ENCODE measurements at places on chromosomes 16 and 17.

DNA sequence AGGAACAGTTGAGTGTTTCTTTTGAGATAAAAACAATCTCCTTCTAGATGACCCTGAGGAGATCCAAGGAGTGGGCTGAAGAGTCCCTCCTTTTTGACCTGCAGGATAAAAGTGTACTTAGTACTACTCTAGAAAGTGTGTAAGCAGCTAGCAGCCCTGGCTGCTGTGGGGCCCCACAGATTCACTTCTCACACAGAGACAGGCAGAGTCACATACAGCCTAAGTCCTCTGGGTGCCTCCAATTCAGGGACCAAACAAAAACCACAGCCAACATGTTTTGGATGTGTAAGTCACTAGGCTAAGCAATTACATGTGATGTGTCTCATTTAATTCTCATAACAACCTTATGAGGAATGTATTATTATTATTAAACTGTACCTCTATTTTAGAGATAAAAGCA lies 97.1 kb downstream of the TMEM100 start:
- DNase-seq = no peak

GRCh38 chr17:49242813-49243212 lies 12.2 kb upstream of the PHOSPHO1 start:
- no peak for DNase-seq

- peak; percentile 32 for DNase-seq
Observed at GRCh38 chr16:22898874-22899348, 84.9 kb downstream of the HS3ST2 start.

- no peak for DNase-seq
Observed at GRCh38 chr16:4264546-4264945, 8.3 kb downstream of the TFAP4 start.

DNA sequence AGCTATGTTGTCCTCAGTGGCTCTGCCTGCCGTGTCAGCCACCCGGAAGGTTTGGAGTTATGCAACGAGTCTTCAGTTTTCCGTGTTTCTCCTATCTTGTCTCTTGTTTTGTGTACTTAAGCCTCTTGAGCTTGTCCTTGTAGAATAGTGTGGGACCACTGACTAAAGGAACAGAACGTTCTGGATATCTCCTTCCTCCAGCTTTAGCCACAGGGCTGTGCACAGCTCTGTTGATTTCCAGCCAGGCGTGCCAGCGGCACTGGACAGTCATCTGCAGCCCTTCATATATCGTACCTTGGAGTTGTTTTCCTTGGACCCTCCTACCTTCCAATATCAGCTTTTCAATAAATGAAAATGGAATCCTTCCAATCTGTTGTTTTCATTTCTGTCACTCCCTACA lies 39.8 kb downstream of the TMEM11 start:
- DNase-seq = no peak

- no peak for DNase-seq
Observed at GRCh38 chr16:69108064-69108904, 2.8 kb downstream of the HAS3 start.

- DNase-seq = no peak
Observed at GRCh38 chr16:71373073-71373472, 14.6 kb downstream of the CALB2 start.

DNA sequence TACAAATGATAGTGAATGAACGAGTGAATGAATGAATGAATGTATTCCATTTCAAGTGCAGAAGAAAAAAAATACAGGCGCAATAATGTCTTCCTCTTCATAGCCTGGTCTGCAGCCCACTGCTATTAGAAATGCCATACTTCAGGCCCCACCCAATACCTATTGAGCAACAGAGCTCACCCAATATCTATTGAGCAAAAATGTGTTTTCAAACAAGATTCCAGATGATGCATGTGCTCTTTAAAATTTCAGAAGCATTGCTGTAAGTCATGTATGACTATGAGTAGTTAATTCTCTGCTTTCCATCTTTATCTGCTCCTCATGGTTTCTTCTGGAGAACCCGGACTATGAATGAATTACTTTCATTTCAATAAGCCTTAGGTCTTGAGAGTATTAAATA lies 308.2 kb downstream of the XYLT1 start:
- no peak for DNase-seq
